ENCODE measurements at places on chromosomes 2 and 18. TPM values are rescaled to one million over a fixed set of nuclear protein-coding genes. Genes with fewer than 3 reads are reported as not detected.

- no peaks in the 10 kb centered on the region for H3K27me3 ChIP-seq
- no peak for DNase-seq
- H3K27ac ChIP-seq: no peak overlapping the region
- no peaks in the 10 kb centered on the region for H3K4me1 ChIP-seq
- H3K4me3 ChIP-seq: no peak overlapping the region
These were observed 370.7 kb upstream of the LRATD1 start for GRCh38 chr2:14261771-14262170.

DNA sequence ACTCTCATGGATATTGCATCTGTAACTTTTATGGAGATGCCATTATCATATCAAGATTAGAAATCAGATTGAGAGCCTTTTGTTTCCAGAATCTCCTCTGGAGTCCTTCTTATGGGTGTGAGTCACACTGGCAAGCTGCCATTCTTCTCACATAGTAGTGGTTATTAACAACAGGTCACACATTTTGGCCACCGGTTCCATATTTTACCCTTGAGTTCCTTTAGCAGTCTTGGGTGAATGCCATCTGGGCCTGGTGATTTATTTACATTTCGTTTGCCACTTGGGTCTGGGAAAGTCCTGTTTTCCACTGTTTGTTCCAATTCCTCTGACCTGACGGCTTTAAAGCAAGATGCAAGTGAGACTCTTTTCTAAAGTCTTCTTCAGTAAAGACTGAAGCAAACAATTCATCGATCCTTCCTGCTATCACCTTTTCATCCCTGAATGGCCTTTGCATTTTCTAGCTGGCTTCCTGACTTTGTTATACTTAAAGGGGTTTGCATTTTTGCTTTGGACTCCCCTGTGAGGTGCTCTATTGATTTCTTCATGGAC, 80.5 kb upstream of the CAVIN2 start:
- peak overlapping the region; percentile 35 for H3K27ac ChIP-seq
- no peak overlapping the region for H3K4me3 ChIP-seq
- DNase-seq: peak; percentile 87
- H3K27me3 ChIP-seq: no peaks in the 10 kb centered on the region
- peaks cover 10% of the 10 kb centered on the region for H3K4me1 ChIP-seq

DNA sequence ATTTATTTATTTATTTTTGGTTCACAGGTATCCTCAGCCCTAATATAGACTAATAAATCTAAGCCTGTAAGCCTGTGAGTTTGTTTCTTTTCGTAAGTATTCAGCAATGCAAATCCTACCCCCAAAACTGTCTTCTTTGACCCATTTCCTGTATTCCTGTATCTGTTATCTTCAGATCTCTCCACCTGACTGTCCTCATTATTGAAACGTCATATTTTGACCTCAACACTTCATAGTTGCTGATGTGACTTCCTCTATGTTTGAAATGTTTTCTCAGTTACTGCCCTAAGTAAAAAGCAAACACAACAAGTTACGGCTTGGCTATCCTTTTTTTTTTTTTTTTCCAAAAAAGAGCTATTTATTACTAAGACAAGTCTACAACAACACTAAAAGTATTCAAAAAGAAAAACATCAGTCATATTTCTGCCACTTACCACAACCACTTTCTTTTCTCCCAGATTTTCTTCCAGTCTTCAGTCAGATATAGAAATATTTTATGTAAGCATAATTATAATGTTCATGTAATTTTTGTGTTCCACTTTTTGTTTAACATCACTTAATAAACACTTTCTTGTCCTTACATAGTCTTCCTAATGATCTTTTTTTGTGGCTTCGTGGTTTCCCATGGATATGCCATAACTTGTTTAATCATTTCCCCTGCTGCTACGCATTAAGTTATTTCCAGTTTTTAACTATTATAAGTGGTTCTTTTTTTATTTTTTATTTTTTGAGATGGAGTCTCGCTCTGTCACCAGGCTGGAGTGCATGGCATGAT, 45.0 kb upstream of the EML4 start:
- no peaks in the 10 kb centered on the region for H3K4me1 ChIP-seq
- no peaks in the 10 kb centered on the region for H3K36me3 ChIP-seq
- H3K27ac ChIP-seq: no peak overlapping the region
- no peak overlapping the region for H3K4me3 ChIP-seq
- no peaks in the 10 kb centered on the region for H3K27me3 ChIP-seq

- peaks cover 26% of the 10 kb centered on the region for H3K4me1 ChIP-seq
- no peaks in the 10 kb centered on the region for H3K27me3 ChIP-seq
- no peak overlapping the region for H3K4me3 ChIP-seq
- peak; percentile 28 for DNase-seq
These were observed 27.6 kb upstream of the ASAP2 start for GRCh38 chr2:9178904-9179571.

GRCh38 chr2:20182241-20182931, 42.5 kb downstream of the SDC1 start:
- H3K36me3 ChIP-seq: no peaks in the 10 kb centered on the region
- H3K27me3 ChIP-seq: no peaks in the 10 kb centered on the region
- no peak for DNase-seq
- H3K4me1 ChIP-seq: peaks cover 49% of the 10 kb centered on the region
- H3K27ac ChIP-seq: no peak overlapping the region
- no peak overlapping the region for H3K4me3 ChIP-seq

- H3K27me3 ChIP-seq: no peaks in the 10 kb centered on the region
- H3K4me3 ChIP-seq: no peak overlapping the region
- peaks cover 6% of the 10 kb centered on the region for H3K4me1 ChIP-seq
- DNase-seq: no peak
- H3K27ac ChIP-seq: no peak overlapping the region
These were observed 14.5 kb upstream of the PLA2R1 start for GRCh38 chr2:160076914-160077313.

DNA sequence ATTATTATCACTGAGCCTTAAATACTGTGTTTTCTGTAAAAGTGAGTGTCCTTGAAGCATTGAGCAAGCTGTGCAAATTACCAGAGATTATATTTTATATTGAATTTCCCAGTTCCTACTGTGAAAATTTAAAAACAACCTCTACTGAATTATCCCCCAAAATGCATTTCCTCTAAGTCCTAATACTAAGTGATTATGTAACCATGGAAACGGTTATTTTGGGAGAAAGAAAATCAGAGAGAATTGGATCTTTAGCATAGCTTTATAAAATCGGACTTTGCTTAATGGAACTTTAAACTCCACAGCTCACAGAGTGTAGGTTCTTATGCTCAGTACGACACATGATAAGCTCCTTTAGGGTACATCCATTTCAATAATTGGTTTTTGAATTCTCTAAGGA, 19.3 kb upstream of the CHMP1B start:
- DNase-seq: no peak
- H3K4me3 ChIP-seq: no peak overlapping the region
- no peaks in the 10 kb centered on the region for H3K36me3 ChIP-seq
- no peaks in the 10 kb centered on the region for H3K27me3 ChIP-seq

EHBP1 gene
- 45.8 TPM for total RNA-seq

Data from body of pancreas (tissue), 4 donors.